ENCODE measurements at places on chromosomes 11 and 22.

- H3K27ac ChIP-seq, result no peak overlapping the region
- no peaks in the 10 kb centered on the region for H3K36me3 ChIP-seq
- no peak overlapping the region for H3K4me3 ChIP-seq
- no peaks in the 10 kb centered on the region for H3K4me1 ChIP-seq
Observed at GRCh38 chr11:42422090-42422489, 889.7 kb upstream of the API5 start.

- no peaks in the 10 kb centered on the region for H3K27me3 ChIP-seq
- no peak overlapping the region for H3K4me3 ChIP-seq
- no peak for DNase-seq
Observed at GRCh38 chr22:26974914-26975803, 317.8 kb downstream of the MIAT start.

GRCh38 chr22:27947448-27947847 is 28.4 kb upstream of the PITPNB start:
- H3K4me3 ChIP-seq, result no peak overlapping the region
- DNase-seq, result no peak
- peaks cover 4% of the 10 kb centered on the region for H3K4me1 ChIP-seq
- no peaks in the 10 kb centered on the region for H3K36me3 ChIP-seq

GRCh38 chr11:66150725-66151124 is 80.7 kb downstream of the PACS1 start:
- H3K36me3 ChIP-seq, result no peaks in the 10 kb centered on the region
- no peak overlapping the region for H3K4me3 ChIP-seq
- DNase-seq, result no peak
- no peaks in the 10 kb centered on the region for H3K4me1 ChIP-seq
- H3K27ac ChIP-seq, result no peak overlapping the region

- H3K27ac ChIP-seq, result no peak overlapping the region
- H3K27me3 ChIP-seq, result no peaks in the 10 kb centered on the region
- H3K36me3 ChIP-seq, result no peaks in the 10 kb centered on the region
- no peak overlapping the region for H3K4me3 ChIP-seq
- no peak for DNase-seq
- H3K4me1 ChIP-seq, result peaks cover 10% of the 10 kb centered on the region
Observed at GRCh38 chr22:48748113-48748859, 1079.4 kb downstream of the BRD1 start.
